Stimulated activated CD8-positive, alpha-beta memory T cell treated with anti-CD3 and anti-CD28 coated beads, Interleukin-7, amount 100 ng/mL, for 1 hour (primary cell): ENCODE measurements at places on chromosomes 4 and X.

DNA sequence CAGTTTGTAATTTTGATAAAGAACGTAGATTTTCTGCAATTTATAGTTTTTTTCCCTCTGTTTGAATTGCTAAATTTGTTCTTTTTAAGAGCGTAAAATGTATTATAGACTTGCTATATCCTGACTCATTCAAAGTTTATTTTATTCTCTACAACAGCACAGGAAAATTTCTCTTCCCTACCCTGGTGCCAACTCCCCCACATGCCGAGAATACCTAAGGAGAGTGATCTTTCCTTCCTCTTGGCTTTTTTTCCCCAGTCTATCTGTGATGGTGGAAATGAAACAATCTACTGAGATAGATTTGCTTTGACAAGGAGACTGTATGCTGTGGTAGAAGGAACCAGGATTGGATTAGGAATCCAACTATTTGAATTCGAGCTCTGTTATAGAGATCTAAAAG is 271.6 kb downstream of the TLL1 start:
- no peak for DNase-seq

- DNase-seq, result no peak
Observed at GRCh38 chr4:98508248-98508647, 150.2 kb downstream of the TSPAN5 start.

- no peak for DNase-seq
Observed at GRCh38 chr4:22680065-22680642, 12.6 kb upstream of the GBA3 start.

GRCh38 chr4:29081234-29081955 is 1638.8 kb upstream of the PCDH7 start:
- no peak for DNase-seq

GRCh38 chrX:110853610-110854009 is 58.0 kb upstream of the CHRDL1 start:
- DNase-seq, result no peak

- DNase-seq, result no peak
Observed at GRCh38 chr4:78671903-78672815, 104.0 kb upstream of the BMP2K start.

DNA sequence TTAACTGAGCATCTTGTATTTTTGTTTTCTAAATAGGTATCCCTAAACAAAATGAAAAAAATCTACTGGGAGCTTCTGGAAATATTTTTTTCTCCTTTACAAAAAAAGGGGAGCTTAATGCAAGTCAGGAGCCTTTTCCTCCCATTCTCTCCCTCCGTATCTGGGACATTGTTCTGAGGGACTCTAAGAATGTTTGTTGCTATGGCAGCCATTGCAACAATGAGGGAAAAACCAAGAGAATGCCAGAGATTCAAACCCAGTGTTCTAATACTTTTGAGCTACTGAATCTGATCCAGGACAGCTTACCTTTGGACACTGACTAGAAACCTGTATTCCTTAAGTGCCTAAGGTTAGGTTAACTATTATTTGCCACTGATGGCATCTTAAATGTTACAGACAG is 485.7 kb upstream of the HS3ST1 start:
- no peak for DNase-seq
